T47D (cell line): ENCODE measurements at places on chromosomes 4 and X.

GRCh38 chr4:2154215-2154740, 87.6 kb downstream of the HAUS3 start:
- DNase-seq = no peak

DNA sequence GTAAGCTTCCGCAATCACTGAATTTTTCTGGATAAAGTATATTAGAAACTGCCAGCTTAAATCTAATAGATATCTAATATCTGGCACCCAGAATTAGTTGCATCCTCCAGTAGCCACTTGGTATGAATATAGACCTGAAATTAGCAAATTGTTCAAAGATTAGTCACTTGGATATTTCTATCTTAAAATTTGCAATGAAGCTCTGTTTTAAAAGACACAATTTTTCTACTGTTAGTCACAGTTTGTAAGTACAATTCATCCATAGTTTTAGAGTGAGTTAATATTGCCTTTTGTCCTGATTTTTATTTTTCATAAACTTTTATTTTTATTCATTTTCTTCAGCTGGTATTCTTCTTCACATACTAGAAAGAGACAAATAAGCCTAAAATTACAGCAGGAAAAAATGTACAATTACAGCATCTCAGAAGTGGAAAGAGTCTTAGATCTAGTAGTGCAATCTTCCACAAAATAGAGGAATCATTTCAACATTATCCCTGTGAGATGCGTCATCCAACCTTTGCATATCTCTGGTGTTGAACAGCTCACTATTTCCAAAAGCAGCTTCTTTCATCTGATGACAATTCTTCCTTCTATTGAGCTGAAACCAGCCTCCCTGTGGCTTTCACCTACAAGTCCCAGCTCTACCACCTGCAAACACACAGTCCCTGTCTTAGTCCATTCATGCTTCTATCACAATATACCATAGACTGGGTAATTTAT, 190.0 kb upstream of the AR start:
- no peak for DNase-seq

DNA sequence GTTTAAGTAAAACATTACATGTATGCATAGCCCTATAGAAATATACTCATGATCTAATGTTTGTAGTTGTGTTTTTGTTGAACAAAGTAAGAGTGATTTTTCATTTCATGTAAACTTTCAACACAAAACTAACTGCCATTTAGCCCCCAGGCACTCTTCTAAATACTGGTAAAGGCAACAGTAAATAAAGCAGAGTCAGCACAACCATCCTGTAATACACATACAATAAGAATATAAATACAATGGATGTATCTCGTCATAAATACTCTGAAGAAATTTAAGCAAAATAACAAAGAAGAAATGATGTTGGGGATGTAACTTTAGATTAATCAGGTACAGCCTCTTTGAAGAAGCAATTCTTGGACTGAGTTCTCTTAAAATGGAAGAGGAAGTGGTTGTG, 821.2 kb downstream of the ARAP2 start:
- DNase-seq = no peak

DNA sequence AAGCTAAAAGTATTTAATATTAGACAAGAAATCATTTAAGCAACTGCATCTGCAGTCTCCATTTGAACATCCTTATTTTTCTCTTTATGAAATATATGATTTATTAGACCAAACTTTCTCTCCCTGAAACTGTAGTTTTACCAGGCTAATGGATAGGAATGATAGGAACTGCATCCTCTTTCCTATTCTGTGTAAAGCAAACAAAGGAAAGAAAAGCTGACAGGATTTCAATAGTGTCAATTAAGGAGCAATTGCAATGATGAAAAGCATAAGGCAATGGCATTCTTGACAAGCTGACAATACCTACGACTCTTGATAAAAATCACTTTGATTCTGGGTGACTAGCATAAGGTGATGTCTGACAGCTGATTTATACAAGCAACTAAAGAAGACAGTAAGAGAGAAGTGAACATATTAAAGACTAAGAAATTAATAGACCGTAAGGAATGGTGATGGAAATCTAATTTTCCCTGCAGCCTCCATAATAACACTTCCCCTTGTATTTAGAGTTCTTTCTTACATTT, 502.5 kb downstream of the TECRL start:
- no peak for DNase-seq

DNA sequence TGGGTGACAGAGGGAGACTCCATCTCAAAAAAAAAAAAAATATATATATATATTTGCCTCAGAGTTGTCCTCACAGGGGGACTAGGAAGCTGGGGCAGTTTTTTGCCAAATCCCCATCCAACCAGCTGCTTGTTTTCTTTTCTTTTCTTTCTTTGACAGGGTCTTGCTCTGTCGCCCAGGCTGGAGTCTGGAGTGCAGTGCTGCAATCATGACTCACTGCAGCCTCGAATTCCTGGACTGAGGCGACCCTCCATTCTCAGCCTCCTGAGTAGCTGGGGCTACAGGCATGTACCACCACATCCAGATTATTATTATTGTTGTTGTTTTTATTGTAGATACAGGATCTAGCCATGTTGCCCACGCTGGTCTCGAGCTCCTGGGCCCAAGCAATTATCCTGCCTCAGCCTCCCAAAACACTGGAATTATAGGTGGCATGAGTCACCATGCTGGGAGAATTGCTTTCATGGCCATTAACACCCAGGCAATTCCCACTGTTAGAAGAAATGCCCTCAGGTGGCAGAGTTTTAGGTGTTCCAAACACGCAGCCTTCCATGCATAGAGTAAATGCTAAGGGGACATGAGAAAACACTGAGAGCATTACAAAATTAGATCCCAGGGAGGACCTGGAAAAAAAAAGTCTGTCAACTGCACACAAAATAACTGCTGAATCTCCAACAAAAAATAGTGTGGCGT, 98.0 kb downstream of the ARHGAP6 start:
- no peak for DNase-seq

DNA sequence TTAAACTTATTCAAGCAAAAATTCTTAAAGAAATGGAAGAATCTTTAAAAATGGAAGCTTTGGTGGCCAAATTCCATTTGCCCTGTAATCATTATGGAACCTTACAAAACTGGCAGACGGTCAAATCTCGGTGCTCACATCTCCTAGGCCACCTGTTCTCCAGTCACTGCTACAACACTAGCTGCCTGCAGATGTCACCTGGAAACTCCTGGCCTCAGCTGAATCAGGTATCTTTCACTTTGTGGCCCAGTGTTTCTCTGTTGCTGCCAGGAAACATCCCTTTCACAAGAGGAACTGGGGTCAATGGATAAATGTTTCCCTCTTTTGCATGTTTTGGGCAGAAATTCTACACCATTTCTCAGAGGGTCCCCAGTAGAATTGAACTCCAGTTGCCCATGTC, 4.2 kb upstream of the CXCL3 start:
- peak; percentile 33 for DNase-seq

GRCh38 chrX:140141444-140142029, 176.2 kb upstream of the CXorf66 start:
- peak; percentile 2 for DNase-seq

- DNase-seq = no peak
Measured at GRCh38 chr4:113179996-113180395, 130.5 kb downstream of the ANK2 start.

- peak; percentile 33 for DNase-seq
Measured at GRCh38 chr4:122086338-122087065, 65.6 kb upstream of the BLTP1 start.

GRCh38 chrX:16702700-16703599, 9.5 kb downstream of the CTPS2 start:
- DNase-seq = no peak

- DNase-seq = no peak
Measured at GRCh38 chr4:142043509-142043908, 407.1 kb downstream of the IL15 start.

DNA sequence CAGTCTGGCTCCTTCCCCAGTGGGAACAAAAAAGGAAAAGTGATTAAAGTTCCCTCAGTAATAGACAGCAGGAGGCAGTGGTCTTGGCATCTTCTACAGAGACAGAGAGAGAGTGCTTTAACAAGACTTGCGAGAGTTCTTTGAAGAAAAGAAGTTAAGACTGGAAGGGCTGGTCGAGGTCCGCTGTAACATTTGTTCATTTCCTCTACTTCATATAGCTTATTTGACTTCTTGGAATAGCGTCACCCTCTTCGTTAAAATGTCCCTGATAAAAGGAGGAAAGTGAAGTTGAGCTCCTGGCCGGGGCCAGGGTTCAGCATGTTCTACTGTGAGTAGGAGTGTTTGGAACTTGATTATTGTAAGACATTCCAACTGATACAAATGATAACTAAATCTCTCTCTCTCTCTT, 179.8 kb downstream of the SLIT2 start:
- DNase-seq = no peak

- no peak for DNase-seq
Measured at GRCh38 chr4:5024673-5025072, 5.4 kb upstream of the CYTL1 start.

DNA sequence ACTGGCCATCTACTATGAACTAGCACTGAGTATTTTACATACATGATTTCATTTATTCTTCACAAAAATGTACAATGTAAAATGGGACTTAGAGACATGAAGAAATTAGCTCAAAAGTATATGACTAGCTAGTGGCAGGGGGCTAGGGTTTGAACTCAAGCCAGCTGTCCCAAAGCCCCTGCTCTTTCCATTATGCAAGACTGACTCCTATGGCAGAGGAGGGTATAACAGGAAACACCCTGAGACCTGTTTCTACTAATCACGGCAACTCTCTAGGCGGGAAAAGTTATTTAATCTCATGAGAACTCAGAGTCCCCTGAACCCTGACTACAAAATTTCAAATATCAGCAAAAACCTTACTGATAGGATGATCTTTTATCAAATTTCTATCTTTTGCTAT, 150.6 kb downstream of the PRDM5 start:
- DNase-seq = no peak

- DNase-seq = no peak
Measured at GRCh38 chr4:36509845-36510244, 228.4 kb downstream of the DTHD1 start.

DNA sequence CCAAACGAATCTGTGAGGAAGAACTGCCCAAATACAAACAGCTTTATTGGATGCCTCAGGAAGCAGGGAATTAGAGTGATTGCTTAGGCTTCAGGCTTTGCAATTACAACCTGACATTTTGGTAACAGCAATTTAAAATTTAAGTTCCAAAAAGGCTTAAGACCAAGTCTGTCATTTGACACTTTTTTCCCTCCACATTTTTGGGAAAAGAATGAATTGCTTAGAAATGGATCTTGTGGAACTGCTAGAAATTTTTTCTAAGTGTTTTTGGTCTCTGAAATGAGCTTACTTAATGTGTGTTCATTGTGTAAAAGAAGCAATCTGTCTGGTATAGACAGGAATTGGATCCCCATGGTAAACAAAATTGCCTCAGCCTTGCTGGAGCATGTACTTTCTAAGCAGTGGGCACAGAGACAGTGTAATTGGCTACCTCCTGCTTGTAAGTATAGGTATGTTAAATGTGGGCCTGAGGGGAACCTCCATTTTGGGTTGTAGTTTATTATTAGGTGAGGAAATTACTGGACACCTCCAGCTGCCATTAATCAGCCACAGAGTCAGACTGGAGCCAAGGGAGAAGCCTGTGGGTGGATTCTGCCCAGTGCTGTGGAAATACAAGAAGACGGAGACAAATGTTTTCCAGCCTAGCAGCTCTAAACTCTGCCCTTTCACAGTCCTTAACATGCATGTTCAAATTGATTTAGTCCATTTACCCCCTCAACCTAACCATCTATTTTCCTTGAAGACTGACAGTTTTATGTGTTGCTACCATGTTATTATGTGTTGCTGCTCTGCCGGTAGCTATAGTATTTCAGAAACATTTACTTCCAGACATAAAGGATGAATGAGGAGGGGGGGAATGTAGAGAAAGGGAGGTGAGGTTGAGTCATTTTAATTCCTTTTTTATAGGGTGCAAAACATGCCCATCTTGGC, 473.0 kb downstream of the SPRY1 start:
- DNase-seq = no peak

- peak; percentile 62 for DNase-seq
Measured at GRCh38 chrX:54357414-54358377, at the start of gene WNK3. TSS of gene WNK3 (minus strand) at chrX:54358046.

DNA sequence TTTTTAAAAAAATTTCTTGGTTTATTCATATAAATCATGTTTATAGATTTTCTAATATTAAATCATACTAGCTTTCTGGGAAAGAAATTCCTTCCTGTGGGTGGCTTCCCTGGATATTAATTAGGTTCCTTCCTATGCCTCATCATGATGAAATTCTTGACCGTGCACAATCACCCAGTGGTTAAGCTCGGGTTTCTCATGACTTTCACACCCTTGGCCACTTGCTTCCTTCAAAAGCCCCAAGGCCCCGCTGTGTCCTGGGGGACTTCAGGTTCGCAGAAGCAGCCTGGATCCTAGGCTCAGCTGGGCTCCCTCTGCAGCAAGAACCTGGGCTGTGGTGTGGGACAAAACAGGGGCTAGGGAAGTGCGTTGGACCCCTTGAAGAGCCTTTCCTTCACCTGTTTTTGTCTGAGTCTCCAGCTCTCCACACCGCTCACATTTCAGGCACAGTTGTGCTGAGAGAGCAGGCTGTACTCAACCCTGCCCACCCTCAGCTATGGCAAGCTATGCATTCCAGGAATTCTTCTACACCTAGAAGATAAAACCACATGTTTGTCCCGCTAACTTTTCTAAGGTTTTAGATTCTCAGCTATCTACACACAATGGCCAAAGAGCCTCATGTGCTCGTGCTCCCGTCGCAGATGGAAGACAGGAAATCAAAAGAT, 48.9 kb upstream of the TMSB15B start:
- no peak for DNase-seq

GRCh38 chr4:136784326-136784725, 748.0 kb downstream of the PCDH18 start:
- no peak for DNase-seq

- no peak for DNase-seq
Measured at GRCh38 chr4:171621646-171622045, 191.6 kb upstream of the GALNTL6 start.

DNA sequence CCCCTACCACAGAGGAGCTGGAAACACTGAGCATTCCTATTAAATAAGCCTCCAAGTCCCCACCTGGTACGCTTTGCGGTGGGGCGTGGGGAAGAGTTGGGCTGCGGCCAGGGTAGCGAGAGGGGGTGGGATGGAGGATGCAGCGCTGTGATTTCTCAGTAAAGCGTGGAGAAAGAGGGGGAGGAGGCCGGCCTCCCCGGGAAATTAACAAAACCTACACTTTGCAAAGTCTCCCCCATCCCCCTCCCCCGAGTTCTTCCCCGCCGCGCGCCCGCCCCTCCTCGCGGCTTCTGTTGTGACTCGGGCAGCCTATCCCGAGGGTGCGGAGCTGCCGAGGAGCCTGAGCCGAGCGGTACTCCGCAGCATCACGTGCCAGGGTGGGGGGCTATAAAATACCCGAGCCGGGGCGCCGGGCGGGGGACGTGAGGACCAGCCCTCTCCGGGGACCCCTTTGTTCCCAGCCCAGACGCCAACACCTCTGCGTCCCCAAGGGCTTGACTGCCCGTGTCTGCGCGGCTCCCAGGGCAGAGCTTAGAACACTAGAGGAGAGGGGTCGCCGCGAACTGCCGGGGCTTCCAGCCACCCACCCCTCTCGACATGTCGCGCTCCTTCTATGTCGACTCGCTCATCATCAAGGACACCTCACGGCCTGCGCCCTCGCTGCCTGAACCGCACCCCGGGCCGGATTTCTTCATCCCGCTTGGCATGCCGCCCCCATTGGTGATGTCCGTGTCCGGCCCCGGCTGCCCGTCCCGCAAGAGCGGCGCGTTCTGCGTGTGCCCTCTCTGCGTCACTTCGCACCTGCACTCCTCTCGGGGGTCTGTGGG, at the start of gene GSX2:
TSS of gene GSX2 (plus strand) at position 416 of the 827 bp plus-strand sequence. CDS start at position 598, 182 bp downstream.
- no peak for DNase-seq
